ENCODE measurements at places on chromosomes 3 and 15.

DNA sequence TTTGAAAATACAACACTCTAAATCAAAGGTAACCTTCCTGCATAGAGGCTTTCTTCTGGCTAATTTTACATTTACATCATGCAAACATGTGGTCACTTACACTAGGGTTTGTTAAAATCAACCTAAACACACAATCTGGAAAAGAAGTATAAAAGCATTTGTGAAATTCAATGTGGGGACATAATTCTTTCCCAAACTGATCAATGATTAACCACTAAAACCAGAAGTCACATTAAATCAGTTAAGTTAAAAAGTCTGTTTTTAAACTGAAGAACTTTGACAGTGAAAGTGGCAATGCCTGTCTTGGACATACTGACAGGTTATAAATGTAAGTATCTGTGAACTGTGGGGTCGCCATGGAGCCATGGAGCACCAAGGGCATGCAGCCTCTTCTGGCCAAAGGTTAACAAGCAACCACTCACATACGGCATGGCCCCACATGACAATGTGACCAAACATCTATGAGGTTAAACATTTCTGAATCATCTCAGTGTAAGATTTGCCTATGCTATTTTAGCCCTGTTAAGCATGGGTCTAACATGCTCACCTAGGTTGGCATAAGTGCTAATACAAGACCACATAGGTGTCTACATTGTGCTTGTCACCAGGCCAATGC is 278.2 kb downstream of the CTNNB1 start:
- H3K4me1 ChIP-seq = no peaks in the 10 kb centered on the region
- no peak overlapping the region for H3K27ac ChIP-seq
- H3K4me3 ChIP-seq = no peak overlapping the region

GRCh38 chr3:29381595-29381994 is 100.7 kb downstream of the RBMS3 start:
- no peak overlapping the region for H3K4me3 ChIP-seq
- peaks cover 8% of the 10 kb centered on the region for H3K36me3 ChIP-seq
- peaks cover 27% of the 10 kb centered on the region for H3K4me1 ChIP-seq
- H3K27ac ChIP-seq = peak overlapping the region; percentile 50

GRCh38 chr3:67495751-67496150 is 158.7 kb downstream of the SUCLG2 start:
- no peak overlapping the region for H3K4me3 ChIP-seq
- H3K27ac ChIP-seq = no peak overlapping the region
- no peaks in the 10 kb centered on the region for H3K27me3 ChIP-seq
- H3K36me3 ChIP-seq = peaks cover 18% of the 10 kb centered on the region

DNA sequence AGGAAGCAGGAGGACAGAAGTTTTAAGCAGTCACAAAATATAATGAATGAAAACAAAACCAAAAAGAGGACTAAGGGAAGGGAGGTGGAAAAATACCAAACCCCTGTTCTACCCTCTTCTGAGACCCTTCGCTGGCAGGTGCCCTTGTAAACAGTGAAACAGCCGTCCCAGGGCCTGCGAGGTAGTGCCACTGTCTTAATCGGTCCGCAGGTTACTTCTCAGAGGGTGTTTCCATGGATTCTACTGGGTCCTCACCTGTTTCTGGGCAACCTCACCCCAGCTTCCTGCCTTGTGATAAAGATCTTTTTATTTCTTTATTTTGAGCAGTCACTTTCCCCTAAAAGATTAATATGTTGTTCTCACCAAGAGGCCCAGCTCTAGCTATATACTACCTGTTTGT is 65.3 kb downstream of the SLC30A4 start:
- peaks cover 21% of the 10 kb centered on the region for H3K4me1 ChIP-seq
- H3K27ac ChIP-seq = peak overlapping the region; percentile 97
- H3K4me3 ChIP-seq = peak overlapping the region; percentile 73
- DNase-seq = no peak
- H3K36me3 ChIP-seq = peaks cover 5% of the 10 kb centered on the region

DNA sequence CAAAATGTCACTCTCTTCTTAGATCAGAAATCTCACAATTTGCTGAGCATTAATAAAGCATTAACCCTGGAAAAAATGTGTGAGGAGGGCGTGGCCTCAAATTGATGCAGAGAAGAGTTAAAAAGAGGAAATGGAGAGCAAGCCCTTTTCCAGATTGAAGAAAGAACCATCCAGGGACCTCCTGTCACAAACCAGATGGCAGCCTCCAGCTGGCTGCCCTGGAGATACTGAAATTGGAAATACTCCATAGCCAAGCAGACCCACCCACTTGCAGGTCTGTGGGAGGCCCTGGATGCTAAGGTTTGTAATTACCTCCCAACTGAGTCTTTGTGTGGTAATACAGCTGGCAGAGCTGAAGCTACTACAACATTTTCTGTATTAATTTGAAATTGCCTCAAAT is 214.9 kb downstream of the IL20RB start:
- no peak overlapping the region for H3K27ac ChIP-seq
- DNase-seq = no peak
- H3K4me3 ChIP-seq = no peak overlapping the region

DNA sequence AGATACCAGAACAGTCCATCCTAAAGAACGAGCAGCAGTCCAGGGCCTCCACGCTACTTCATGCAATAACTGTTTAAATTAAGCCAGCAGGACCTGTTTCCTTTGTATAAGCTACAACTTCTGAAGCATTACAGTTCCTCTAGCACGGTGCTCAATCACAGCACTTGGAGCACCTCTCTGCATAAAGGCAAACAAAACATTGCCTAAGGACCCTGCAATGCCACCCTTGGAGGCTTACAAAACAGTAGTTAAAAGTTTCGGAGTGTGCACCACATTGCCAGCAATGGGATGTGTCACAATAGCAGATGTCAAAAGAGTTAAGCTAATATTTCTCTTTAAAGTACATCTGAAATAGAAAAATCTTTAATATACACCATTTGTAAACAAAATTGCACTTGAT is 2.6 kb upstream of the VPS39 start:
- DNase-seq = no peak
- no peaks in the 10 kb centered on the region for H3K27me3 ChIP-seq
- peaks cover 32% of the 10 kb centered on the region for H3K36me3 ChIP-seq
- no peak overlapping the region for H3K27ac ChIP-seq

- H3K36me3 ChIP-seq = no peaks in the 10 kb centered on the region
- no peak overlapping the region for H3K4me3 ChIP-seq
- peaks cover 14% of the 10 kb centered on the region for H3K4me1 ChIP-seq
- H3K27ac ChIP-seq = no peak overlapping the region
- DNase-seq = no peak
- no peaks in the 10 kb centered on the region for H3K27me3 ChIP-seq
These were observed 70.6 kb upstream of the STT3B start for GRCh38 chr3:31462050-31462569.

- no peak overlapping the region for H3K4me3 ChIP-seq
- H3K4me1 ChIP-seq = peaks cover 60% of the 10 kb centered on the region
- no peaks in the 10 kb centered on the region for H3K27me3 ChIP-seq
- no peaks in the 10 kb centered on the region for H3K36me3 ChIP-seq
These were observed 3.4 kb downstream of the PHLDB2 start for GRCh38 chr3:111862415-111862814.

- peaks cover 3% of the 10 kb centered on the region for H3K4me1 ChIP-seq
- H3K27ac ChIP-seq = no peak overlapping the region
- DNase-seq = no peak
These were observed 11.6 kb downstream of the CCR5AS start for GRCh38 chr3:46395210-46395661.

DNA sequence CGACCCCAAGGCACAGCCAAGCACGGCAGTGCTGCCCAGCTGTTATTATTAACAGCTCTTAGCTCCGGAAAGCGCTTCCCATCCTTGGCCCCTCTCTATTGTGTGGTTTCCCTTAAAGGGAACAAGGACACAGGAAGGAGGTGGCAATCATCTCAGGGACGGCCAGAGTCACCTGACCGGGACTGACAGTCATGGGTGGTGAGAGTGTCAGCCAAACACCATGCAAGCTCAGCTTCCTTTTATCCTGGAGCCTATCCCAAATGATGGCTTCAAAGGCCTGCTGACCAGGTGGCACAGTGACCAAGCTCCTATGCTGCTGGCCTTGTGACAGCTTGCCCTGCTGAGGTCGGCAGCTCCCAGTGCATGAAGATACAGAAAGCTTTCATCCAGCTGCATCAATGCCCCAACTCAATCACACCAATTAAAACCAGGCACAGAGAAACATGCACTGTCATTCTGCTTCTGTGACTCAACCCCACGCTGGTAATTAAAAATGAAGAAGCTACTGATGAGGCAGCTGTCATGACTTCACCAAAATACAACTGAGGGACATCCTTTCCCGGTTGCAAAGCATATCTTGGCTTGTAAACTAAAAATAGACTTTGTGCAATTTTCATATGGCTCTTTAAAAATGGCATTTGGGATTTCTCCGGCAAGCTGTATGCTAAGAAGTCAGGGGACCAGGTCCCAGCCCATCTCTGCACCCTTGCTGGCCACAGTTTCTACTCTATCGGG is 34.0 kb downstream of the PCSK6 start:
- DNase-seq = no peak
- no peaks in the 10 kb centered on the region for H3K36me3 ChIP-seq
- H3K4me3 ChIP-seq = no peak overlapping the region
- H3K27ac ChIP-seq = no peak overlapping the region

- peak overlapping the region; percentile 11 for H3K27ac ChIP-seq
- H3K4me1 ChIP-seq = peaks cover 70% of the 10 kb centered on the region
- H3K27me3 ChIP-seq = no peaks in the 10 kb centered on the region
- DNase-seq = no peak
- no peak overlapping the region for H3K4me3 ChIP-seq
These were observed 137.1 kb downstream of the CD47 start for GRCh38 chr3:107953722-107954121.

GRCh38 chr3:168812234-168812633 is 716.5 kb upstream of the GOLIM4 start:
- H3K4me1 ChIP-seq = peaks cover 16% of the 10 kb centered on the region
- no peak for DNase-seq
- peaks cover 42% of the 10 kb centered on the region for H3K36me3 ChIP-seq
- no peak overlapping the region for H3K27ac ChIP-seq
- H3K27me3 ChIP-seq = no peaks in the 10 kb centered on the region

GRCh38 chr3:170907637-170908234 is 701 bp downstream of the EIF5A2 start:
- H3K27me3 ChIP-seq = peaks cover 11% of the 10 kb centered on the region
- no peak for DNase-seq
- peaks cover 1% of the 10 kb centered on the region for H3K36me3 ChIP-seq
- peaks cover 16% of the 10 kb centered on the region for H3K4me1 ChIP-seq

- DNase-seq = no peak
- no peak overlapping the region for H3K27ac ChIP-seq
- no peak overlapping the region for H3K4me3 ChIP-seq
- H3K4me1 ChIP-seq = no peaks in the 10 kb centered on the region
These were observed 149.8 kb upstream of the IQSEC1 start for GRCh38 chr3:13222891-13223573.

- H3K4me1 ChIP-seq = no peaks in the 10 kb centered on the region
- H3K27ac ChIP-seq = no peak overlapping the region
- DNase-seq = no peak
- H3K4me3 ChIP-seq = no peak overlapping the region
- no peaks in the 10 kb centered on the region for H3K36me3 ChIP-seq
These were observed 32.1 kb upstream of the CLASP2 start for GRCh38 chr3:33750211-33750548.

DNA sequence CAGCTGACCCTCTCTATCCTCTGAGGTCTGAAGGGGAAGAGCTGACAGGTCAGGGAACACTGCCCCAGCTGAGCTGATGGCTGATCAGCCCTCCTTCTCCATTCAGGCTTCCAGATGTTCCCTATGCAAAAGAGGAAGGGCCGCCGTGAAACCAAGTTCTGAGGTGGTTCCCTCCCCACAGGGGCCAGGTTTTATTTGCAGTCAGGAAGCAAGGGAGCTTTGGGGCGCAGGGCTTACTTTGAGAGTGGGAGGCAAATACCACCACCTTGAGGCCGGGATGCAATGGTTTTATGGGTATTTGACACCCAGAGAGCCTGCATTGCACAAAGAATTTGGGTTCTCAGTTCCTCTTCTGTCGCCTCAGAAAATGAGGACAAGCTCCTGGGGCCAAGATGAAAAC is 186.9 kb downstream of the ARRDC4 start:
- DNase-seq = no peak
- no peak overlapping the region for H3K27ac ChIP-seq
- H3K4me3 ChIP-seq = no peak overlapping the region
- peaks cover 44% of the 10 kb centered on the region for H3K27me3 ChIP-seq
- no peaks in the 10 kb centered on the region for H3K4me1 ChIP-seq

DNA sequence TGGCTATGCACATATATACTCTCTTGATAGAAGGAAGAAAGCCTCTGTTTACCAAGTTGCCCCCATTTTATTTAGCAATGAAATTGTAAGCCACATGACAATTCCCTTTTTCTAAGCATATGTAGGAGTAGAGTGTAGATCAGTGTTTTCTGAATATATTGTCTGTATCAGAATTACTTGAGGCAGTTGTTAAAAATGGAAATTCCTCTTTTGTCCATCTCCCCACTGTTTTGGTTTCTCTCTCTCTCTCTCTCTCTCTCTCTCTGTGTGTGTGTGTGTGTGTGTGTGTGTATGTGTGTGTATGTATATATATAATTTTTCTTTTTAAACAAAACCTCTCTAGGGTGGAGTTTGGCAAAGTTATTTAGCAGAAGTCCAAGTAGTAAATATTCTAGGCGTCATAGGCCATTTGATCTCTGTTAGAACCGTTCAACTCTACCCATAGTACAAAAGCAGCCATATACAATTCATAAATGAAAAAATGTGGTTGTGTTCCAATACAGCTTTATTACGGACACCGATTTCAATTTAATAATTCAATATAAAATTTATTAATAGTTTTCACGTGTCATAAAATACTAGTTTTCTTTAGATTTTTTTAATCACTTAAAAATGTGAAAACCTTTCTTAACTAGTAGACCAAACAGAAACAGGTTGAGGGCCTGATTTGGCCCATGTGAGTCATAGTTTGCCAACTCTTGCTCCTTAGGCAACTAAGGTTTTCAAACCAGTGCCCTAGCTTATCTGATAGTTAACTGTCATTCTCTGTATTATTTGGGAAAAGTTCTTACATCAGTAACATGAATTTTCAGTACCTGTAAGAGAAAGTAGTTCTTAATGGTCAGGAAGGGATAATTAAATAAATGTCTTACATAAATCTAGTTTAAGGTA is 39.8 kb downstream of the UBE2E1 start:
- DNase-seq = no peak
- no peak overlapping the region for H3K27ac ChIP-seq
- peaks cover 7% of the 10 kb centered on the region for H3K36me3 ChIP-seq
- no peaks in the 10 kb centered on the region for H3K27me3 ChIP-seq

DNA sequence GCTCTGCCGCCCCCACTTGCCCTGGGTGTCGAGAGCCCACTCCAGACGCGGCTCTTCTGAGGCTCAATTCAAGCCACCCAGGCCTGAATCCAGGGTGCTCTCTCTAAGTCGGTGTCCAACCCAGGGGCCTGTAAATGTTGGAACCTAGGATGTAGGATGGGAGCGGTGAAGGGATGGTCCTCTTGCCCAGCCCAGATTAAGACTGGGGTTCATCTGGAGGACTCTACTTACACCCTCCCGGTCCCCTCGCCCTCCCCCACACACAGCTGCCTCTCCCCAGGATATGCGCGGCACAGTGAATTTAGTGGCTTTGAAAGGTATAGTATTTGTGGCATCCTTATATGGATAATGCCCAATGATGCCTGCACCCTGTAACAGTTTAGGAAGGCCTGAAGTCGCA is 822 bp upstream of the FBN1 start:
- H3K4me3 ChIP-seq = peak overlapping the region; percentile 72
- DNase-seq = no peak
- peaks cover 27% of the 10 kb centered on the region for H3K27me3 ChIP-seq
- peaks cover 24% of the 10 kb centered on the region for H3K4me1 ChIP-seq

GRCh38 chr15:51793521-51794305 is 35.7 kb upstream of the TMOD3 start:
- H3K27ac ChIP-seq = no peak overlapping the region
- H3K27me3 ChIP-seq = peaks cover 6% of the 10 kb centered on the region
- H3K4me1 ChIP-seq = no peaks in the 10 kb centered on the region
- H3K36me3 ChIP-seq = no peaks in the 10 kb centered on the region
- DNase-seq = no peak
- H3K4me3 ChIP-seq = no peak overlapping the region
